ENCODE measurements at places on chromosomes 5 and 9. TPM values are rescaled to one million over a fixed set of nuclear protein-coding genes. Genes with fewer than 3 reads are reported as not detected.

GRCh38 chr9:133727876-133728441 lies 10.2 kb downstream of the SARDH start:
- peak; percentile 27 for DNase-seq

Gene HTR1A
- total RNA-seq, result not detected

DNA sequence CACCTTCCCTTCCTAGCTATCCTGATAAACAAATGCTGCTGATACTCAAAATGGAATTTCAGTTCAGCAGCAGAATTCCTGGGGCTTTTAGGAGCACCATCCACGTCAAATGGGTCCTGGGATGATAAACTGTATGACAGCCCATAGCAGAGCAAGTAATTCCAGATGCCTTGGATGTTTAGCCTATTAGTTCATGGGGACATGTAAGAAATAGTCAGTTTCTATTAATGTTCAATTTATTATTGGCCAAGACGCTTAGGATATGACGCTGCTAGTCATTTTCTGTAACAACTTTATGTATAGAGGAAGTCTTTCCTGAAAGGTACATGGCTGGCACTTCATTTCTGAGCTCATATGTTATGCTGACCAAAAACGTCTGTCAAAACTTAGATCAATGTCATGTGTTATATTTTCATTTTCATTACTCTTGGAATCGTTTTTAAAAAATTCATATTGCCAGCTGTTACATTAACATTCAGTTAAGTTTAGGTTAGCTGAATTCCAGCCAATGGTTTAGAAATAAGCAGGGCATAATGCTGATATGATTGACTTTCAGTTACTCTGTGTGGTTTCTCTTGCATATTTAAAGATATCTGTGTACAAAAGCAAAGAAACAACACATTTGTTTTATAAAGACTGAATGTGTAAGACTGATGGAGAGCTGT lies 243.8 kb downstream of the CSNK1G3 start:
- DNase-seq, result no peak

DNA sequence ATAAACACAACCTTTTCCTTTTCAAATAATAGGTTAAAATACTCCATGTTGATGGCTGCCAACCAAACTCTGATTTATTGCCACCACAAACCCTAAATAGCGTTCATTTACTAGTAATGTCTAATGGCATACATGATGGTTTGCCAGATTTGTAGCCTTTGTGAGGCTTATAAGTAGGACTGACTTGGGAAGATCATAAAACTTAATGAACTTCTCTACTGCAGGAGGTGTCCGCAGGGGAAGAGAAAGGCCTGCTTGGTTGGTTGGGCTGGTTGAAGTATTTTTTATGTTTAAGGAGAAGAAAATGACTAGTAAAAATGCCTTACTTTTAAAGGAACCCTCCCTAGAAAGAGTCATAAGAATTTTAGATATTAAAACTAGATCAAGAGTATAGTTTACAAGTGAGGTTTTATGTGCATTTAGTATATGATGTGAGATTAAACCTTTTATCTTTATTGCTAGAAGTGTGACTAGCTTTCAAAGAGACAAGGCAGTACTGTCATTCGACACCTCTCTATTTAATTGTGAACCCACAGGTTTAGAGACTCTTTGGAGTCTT lies 5.0 kb downstream of the PBX3 start:
- no peak for DNase-seq

Gene BTNL3
- not detected for total RNA-seq
